ENCODE measurements at places on chromosomes 5 and 9.

DNA sequence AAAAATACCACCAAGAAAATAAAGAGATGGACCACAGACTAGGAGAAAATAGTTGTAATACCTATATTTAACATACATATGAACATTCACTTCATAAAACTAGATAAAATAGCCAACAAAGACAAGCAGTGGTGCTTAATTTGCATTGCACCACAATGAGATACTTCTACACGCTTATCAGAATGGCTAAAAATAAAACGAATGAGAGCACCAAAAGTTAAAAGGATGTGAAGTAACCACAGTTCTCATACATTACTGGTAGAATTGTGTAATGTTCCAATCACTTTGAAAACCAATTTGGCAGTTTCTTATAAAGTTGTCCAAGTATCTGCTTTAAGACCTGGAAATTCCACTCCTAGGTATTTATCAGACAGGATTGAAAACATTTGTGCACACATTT, 198.9 kb upstream of the SGCD start:
- DNase-seq: no peak

DNA sequence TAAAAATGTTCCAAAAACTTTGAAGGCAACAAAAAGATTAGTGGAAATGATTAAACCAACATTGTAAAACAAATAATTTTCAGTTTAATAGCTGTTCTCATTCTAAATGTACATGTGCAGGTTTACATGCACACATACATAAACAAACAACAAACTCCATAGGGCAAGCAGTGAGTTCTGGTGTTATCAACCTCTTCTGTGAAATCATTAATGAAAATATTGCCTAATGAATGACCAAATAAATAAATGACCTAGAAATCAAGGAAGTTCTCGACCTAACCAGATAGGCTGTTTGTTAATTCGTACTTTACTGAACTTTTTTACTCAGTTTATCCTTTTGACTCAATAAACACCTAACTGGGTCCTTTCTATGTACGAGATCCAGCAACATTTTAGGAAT, 165.5 kb upstream of the RORB start:
- no peak for DNase-seq

DNA sequence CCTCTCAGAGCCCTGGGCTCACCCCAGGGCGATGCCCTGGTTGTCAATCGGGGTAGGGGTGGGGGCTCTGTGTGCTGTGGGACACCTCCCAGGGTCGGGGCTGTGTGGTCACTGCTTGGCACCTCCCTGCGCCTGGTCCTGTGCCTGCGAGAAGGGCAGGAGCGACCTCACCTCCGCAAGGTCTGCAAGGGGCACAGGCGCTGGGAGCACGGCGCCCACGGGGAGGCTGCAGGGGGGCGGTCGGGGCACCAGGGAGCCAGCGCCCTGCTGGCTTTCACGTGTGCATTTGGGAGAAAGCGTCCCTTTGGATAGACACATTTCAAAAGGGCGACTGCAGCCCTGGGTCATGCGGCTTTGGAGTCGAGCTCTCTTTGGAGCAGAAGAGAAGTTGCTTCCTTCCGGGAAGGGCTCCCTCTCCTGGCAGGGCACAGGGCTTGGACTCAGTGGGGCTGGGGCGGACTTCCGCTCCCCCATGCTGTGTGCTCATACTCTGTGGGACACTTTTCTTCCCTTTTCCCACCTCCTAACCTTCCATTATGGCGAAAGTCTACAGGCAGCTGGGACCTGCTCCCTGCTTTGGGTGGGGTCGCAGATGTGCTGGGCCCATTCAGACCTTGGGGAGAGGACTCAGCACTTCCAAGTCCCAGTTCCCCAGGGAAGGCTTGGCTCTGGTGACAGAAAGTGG, 52.9 kb upstream of the SLC28A3 start:
- no peak for DNase-seq

- no peak for DNase-seq
Observed at GRCh38 chr5:55492449-55492848, 42.3 kb downstream of the PLPP1 start.

DNA sequence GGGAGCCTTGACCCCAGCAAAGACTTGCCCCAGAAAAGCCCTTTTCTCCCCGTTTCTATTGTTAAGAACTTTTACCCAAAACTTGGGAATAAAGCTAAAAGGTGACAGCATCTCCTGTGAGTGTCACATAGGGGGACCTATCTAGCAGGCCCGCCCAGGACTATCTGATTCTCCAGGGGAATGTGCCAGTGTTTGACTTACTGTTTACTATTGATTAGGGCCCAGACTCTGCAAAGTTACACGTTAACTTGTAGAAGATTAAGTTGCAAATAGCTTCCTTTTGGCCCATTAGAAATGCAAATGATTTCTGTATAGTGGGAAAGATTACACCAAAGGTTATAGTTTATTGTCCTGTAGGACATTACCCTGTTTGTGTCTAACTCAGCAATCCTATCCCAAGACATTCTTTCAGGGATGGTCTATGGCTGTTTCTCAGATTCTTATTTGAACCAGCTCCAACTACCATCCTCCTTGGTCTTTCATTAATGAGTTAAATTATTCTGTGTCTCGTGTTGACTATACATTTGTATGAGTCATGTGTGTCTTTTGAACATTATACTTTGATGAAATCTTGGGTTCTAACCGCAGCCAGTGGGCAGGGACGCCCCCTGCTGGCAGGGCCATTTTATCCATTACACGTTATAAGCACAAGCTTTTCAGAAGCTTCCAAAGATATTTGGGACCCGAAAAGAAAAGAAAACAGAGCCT, 60.7 kb downstream of the HRH2 start:
- no peak for DNase-seq

Data from esophagus squamous epithelium (tissue), 5 donors.